T-helper 1 cell (primary cell): ENCODE measurements at places on chromosomes 11 and 22.

GRCh38 chr22:43470941-43471585, 59.2 kb downstream of the MPPED1 start:
- no peak for DNase-seq

DNA sequence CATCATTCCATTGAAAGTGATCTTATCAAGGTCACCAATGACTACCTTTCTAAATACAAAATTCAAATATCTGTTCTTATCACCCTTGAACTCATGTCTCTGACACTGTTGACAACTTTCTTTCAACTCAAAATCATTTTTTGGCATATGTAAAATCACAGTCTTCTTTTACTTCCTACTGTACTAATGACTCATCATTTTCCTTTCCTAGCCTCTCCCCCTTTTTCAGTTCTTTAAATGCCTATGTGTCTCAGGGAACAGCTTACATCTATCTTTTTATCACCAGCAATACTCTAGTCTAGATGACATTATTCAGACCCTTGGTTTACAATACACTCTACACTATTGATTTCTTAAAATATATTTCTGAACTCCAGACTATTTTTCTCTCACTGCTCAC, 2220.7 kb upstream of the RAG2 start:
- DNase-seq, result no peak

GRCh38 chr22:40720538-40721256, 41.4 kb downstream of the MCHR1 start:
- DNase-seq, result no peak

DNA sequence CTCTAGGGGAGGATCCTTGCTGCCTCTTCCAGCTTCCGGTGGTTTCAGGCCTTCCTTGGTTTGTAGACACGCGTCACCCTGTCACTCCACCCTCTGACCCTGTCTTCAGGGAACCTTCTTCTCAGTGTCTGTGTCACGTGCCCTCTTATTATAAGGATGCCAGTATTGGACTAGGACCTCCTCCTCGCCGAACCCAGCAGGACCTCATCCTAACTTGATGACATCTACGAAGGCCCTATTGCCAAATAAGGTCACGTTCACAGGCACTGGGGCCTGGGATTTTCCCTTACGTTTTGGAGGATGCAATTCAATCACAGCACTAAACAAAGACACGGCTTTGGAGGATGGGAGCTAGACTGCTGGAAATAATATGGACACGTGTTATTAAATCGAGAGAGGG, 408.7 kb downstream of the BRD1 start:
- DNase-seq, result no peak

GRCh38 chr11:62976109-62976508, 8.7 kb downstream of the SLC22A6 start:
- no peak for DNase-seq

DNA sequence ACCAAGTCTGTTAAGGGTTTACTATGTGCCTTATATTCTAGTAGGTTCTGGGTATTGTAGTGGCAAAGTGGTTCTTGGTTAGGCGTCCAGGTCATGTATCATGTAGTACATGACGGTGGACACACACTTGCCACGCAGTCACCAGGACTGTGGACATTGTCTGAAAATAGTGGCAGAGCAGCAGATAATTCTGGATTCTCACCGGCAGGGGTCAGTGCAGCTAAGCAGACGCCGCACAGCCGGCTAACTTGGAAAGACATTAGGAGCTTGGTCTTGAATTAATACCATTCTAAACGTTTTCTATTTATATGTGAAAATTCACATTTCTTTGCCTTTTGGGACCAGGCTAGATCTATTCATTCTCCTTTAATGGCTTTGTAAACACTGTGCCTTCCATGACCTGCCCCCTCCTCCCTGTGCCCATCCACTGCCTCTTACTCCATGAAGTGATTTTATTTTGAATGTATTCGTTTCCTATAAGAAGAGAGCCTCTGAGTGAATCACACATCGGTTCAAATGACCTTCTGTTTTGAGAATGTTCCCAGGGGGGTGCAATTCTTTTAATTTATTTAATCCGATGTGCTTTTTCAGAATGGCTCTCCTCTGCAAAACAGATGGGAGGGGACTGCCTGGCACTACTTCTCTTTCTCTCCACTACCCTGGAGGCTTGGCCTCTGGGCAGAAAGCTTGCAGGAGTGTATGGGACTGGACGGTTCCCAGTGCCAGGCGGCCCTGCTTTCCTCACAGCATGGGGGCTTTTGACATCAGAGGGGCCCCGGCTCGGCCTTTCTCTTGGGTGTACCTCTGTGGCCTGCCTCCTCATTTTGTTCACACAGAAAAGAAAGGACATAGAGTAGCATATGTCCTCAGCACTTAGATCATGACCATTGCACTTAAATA, 378.0 kb downstream of the NTM start:
- no peak for DNase-seq

- DNase-seq, result no peak
Measured at GRCh38 chr11:33532257-33532656, 168.4 kb downstream of the C11orf91 start.

GRCh38 chr22:38397189-38398085, 57.6 kb downstream of the KCNJ4 start:
- no peak for DNase-seq

DNA sequence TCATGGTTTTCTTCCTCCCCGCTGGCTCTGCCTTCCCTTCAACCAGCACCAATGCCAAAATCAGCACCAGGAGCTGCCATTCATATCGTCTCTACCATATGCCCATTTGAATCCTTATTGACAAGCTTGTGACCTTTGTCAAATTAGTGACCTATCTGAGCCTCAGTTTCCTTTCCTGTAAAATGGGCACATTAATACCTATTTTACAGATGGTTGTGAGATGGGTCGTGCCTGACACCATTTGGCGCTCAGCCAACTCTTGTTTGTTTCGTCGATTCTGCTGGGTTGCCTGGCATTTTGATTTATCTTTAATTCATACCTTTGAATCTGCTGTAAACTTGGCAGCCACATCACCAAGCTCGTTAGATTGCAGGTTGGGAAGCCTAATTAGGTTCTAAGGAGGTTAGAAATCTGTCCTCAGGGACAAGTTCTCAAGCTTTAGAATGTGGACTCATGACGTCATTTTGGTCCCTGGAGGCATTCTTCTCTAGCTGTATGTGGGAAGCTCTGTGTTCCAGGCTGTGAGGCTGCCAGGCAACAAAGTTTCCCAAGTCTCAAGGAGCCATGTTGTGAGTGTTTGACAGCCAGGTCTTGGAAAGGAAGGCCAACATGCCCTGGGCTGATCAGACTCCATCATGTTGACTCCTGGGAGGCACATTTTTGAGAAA, 61.0 kb downstream of the RPS6KA4 start:
- DNase-seq, result no peak

DNA sequence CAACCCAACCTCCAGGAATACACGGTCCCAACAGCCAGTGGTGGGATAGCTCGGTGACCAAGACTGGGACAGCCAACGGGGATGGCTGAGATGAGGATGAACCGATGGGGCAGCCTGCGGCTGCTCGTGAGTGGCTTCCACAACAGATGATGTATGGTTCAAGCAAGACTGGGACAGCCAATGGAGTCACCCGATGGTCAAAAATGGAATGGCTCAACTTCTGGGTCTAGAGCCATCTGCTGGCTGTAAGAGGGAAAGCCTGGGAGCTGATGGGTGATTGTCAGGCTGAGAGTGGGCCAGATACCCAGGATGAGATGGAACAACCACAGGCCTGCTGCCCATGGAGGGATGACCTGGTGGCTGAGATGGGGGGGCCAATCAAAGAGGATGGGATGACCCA, 35.5 kb downstream of the SYT7 start:
- DNase-seq, result no peak
